T-helper 1 cell (primary cell): ENCODE measurements at places on chromosomes 7 and 10.

DNA sequence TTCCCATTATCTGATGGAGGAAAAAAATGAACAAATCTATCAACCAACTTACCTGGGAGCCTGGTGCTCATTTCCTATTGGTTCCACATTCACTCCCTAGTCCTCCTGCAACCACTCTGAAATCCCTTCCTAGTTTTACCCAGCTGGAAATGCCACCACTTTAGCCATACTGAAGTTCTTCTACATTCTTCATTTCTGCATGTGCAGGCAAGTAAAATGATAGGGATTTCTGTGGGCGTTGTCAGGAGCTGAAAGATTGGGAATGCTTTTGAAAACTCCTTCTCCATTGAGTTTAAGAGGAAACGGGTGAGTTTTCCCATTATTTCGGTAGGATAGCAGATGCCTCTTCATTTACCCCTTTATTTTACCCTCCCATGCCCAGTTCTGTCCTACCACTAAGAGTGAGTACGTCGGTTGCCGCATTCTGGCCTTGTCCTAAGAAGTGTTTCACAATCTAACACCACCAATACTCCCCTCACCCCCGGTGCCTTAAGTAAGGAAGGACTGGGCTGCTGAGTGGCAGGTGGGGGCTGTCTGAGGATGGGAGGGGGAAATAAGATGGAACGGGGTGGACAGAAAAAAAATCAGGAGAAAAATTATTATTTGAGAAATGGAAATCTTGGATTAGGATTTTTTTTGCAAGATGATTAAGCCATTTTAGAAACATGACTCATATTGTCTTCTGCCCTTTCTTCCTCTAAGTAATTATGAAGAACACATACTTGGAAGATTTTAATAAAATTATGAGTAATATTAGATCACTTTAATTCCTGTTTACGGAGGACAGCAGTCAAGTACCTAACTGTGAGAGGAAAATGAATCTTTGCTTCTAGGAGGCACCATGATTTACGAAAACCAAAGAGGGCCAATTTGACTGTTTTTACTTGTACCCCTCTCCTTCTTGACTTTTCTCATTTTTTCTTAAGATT is 13.2 kb upstream of the TAS2R60 start:
- DNase-seq: no peak

- no peak for DNase-seq
These were observed 67.9 kb downstream of the ZNF680 start for GRCh38 chr7:64494912-64495461.

DNA sequence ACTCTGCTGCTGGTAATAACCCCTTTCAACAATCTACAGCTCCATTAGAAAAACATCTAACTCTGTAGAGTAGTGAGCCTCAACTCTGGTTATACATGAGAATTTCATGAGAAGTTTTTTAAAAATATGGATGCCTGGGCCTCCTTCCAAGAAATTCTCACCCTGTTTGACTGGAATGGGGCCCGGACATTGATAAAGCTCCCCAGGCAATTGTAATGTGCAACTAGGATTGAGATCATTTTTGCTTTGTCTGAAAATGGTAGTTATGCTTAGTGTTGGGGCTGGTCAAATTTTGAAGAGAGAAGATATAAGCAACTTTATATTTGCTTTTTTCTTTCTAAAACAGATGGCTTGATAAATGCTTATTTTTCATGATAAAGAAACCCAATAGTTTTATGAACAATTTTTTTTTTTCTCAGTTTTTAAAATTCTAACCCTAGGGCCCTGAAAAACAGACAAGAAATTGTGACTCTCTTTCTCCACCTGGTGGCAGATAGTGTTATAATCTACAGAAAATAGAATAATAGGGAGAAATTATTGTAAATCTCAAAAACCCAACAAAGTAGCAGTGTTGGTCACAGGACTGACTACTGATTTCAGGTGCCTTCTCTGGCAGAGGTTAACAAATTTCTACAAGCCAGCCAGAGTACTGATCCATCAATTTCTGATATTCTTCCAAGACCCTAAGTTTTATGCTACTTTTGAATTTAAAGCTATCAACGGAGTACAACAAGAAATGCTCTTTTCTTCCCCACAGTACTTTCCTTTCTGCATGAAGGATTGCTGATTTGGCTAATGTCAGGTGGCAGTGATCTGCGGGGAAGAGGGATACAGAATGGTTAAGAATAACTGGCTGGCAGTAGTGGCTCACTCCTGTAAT is 174.8 kb downstream of the DKK1 start:
- DNase-seq: no peak

- peak; percentile 38 for DNase-seq
These were observed 107.8 kb upstream of the PPP1R3A start for GRCh38 chr7:114026486-114027089.

- DNase-seq: peak; percentile 36
These were observed 14.3 kb downstream of the TSPAN15 start for GRCh38 chr10:69465457-69466157.

- DNase-seq: no peak
These were observed 162.1 kb upstream of the RNF32 start for GRCh38 chr7:156478486-156478885.
